ENCODE measurements at places on chromosomes 1 and 21.

DNA sequence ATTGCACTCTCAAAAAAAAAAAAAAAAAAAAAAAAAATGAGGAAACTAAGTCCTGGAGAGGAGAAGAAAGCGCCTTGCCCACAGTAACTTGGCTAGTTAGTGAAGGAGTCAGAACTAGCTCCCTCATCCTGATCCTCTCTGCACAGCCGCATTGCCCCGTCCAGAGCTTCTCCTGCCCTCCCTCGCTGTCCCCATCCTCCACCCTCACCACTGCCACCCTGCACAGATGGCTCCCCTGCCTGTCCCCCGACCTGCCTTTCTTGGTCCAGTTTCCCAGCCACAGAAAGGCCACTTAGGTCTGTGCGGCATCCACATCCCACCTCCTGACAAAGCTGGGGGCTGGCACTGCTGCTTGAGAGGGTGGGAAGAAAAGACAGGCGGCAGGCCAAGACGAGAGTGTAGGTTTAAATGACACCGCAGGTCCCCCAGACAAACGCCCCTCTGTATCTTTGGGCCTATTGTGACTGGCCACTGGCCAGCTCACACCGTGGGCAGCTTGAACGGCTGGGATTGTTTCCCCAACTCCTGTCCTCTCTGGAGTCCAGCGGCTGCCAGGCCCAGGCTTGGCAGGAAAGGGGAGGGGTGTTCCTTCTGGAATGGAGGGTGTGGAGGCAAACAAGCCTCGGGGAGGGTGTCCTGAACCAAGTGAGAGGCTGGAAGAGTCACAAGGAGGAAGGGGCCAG is 20.2 kb downstream of the NCMAP start:
- no peak for DNase-seq

DNA sequence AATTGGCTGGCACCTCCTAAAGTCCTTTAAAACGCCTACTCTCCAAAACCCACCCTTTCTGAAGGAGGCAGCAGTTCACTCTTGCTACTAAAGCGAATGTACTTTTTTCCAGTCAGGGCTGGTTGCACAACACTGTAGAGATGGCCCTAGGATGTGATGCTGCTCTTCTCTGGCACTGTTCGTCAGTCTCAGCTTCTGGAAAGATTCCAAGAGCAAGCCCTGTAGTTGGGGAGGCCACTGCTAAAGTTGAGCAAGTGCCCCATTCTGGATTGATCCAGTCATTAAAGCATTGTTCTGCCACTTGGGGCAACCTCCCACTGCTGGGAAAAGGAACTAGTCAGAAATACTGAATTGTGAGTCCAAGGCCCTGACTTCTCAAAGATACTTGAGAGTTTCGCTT is 28.5 kb upstream of the KCNQ4 start:
- no peak for DNase-seq

- DNase-seq: peak; percentile 97
These were observed 120.7 kb downstream of the LMX1A start for GRCh38 chr1:165235777-165236291.

DNA sequence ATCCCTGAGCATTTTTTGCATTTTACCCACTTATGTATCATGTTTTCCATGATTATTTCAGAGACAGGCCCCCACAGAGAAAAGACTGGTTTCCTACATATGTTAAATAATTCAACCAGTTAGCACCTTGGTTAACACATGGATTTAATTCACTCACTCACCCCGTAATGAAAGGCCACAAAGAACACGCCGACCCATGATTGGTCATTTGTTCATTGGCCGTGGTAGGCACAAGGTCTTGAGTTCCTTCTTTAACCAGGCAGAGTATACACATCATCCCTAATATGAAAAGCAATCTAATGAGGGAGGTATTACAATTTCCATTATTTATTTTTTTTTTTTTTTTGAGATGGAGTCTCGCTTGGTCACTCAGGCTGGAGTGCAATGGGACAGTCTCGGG is 50.6 kb downstream of the RPS6KA1 start:
- no peak for DNase-seq

GRCh38 chr21:35382696-35383095 is 333.6 kb upstream of the RUNX1 start:
- no peak for DNase-seq

- DNase-seq: no peak
These were observed 31.6 kb downstream of the FAAH start for GRCh38 chr1:46425726-46426125.

DNA sequence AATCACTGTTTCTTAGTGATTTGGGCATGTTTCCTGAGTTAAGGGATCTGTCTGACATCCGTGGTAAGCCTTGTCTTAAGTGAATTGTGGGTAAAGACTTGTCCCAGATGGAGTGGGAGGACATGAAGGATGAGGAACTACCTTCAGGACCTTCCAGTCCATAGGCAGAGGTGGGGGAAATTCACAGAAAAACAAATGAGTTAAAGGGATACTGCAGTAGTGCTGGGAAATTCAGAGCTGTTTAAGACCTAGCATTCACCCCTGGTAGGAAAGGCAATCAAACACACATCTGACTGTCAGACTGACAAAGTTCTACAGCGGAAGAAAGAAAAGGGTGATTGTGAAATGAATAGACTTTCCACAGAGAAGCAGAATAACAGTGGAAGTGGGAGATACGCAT is 3.0 kb downstream of the GNAT2 start:
- no peak for DNase-seq

DNA sequence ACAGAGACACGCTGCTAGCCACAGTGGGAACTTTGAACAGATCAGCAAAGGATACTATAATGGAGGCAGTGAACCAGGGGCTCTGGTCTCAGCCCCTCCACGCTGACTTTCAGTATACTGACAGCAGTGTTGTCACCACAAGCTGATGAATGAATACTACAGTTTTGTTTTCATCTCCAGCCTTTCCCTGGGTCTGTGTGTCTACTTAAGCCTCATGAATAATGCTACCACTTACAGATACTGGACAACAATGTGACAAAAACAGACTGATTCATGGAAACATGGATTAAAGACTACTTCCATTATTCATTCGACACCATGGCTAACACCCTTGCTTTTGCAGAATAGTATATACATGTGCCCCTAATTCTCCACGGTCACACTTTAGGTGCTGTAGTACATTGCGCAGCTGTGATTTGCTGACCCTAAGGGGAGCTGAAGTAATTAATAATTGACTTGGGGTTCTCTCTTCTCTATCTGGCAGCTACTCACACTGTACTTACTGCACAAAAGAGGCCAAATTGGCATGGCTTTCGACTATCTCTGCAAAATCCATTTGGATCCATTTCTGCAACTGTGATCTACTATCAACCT is 203.2 kb upstream of the LYPLAL1 start:
- no peak for DNase-seq

GRCh38 chr21:29827236-29827635 is 112.6 kb downstream of the GRIK1 start:
- no peak for DNase-seq

GRCh38 chr1:107276247-107276646 is 135.4 kb downstream of the NTNG1 start:
- no peak for DNase-seq

DNA sequence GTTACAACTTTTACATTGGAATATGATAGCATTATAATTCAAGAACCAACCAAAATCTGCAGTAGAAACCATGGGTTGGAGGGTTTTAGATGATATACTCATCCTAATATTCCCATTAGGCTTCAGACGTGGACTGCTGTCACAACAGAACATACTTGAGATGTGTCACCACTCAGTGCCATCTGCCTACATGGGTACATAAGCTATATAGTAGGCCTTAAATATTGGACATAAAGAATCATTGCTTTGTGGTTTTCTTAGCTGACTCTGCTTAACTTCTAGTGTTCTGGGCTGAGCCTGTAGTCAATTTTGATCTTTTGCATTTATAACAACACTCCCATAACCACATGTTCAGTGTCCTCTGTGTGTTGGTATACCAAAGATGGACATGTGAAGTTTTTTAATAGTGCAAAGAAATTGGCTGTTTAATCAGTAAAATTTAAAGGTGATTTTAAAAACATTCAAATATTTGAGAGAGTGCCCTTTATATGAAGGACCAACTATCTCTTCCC is 14.2 kb downstream of the RAP1A start:
- DNase-seq: no peak

GRCh38 chr1:108722292-108722691 is 9.6 kb downstream of the FNDC7 start:
- DNase-seq: no peak

DNA sequence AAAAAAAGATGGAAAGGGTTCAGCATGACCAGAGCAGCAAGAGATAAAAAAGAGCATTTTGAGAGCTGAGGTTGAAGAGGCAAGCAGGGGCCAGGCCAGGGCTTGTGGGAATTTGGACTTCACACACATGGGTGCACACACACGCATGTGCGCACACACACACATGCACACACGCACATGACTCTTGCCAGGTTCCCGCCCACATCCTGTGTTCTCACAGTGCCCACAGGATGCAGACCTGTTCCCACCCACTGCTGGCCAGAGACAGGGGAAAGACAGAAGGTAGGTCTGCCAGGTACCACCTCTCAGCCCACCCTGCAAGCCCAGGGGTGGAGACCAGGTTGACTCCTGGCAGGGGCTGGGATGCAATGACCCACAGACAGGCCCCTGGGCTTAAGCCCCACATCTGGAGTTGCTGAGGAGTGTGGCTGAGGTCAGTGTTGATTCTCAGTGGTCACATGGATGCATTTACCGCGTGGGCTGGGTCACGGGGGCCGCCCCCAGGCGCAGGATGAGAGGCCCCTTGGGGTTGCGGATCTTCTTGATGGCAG is 4.4 kb downstream of the COL16A1 start:
- no peak for DNase-seq

GRCh38 chr1:205575294-205575885 is 56.4 kb downstream of the ELK4 start:
- no peak for DNase-seq

DNA sequence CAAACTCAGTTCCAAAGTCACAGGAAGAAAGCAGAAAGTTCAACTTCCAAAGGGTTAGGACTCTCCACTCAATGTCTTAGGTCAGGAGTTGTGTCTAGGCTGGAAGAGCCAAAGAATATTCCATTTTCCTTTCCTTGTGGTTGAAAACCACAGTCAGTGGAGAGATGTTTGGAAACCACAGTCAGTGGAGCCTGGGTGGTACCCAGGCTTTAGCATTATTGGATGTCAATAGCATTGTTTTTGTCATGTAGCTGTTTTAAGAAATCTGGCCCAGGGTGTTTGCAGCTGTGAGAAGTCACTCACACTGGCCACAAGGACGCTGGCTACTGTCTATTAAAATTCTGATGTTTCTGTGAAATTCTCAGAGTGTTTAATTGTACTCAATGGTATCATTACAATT is 11.7 kb downstream of the ATF3 start:
- DNase-seq: no peak

GRCh38 chr1:163561580-163562295 is 240.0 kb downstream of the NUF2 start:
- peak; percentile 87 for DNase-seq

- DNase-seq: no peak
These were observed 20.4 kb upstream of the LBR start for GRCh38 chr1:225448146-225448805.

GRCh38 chr1:217393896-217394295 is 237.0 kb downstream of the GPATCH2 start:
- peak; percentile 25 for DNase-seq

GRCh38 chr1:33300673-33301072 is 20.2 kb downstream of the A3GALT2 start:
- no peak for DNase-seq

DNA sequence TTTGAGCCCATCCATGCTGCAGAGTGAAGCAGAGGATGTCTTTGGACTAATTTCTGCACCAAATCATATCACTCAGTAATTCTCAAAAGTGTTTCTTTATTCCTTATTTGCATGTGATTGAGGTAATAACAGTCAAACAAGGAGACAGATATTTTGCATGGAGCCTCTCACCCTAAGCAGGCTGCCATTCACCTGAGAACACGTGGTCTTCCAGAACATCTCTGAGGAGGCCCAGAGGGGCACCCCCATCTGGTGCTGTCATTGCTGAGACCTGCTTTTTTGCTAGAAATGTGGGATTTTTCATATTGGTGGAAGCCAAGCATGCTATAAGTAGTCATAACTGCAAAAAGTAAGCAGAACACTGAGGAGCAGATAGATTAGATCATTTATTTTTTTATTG is 7.7 kb downstream of the SLC37A1 start:
- DNase-seq: no peak

DNA sequence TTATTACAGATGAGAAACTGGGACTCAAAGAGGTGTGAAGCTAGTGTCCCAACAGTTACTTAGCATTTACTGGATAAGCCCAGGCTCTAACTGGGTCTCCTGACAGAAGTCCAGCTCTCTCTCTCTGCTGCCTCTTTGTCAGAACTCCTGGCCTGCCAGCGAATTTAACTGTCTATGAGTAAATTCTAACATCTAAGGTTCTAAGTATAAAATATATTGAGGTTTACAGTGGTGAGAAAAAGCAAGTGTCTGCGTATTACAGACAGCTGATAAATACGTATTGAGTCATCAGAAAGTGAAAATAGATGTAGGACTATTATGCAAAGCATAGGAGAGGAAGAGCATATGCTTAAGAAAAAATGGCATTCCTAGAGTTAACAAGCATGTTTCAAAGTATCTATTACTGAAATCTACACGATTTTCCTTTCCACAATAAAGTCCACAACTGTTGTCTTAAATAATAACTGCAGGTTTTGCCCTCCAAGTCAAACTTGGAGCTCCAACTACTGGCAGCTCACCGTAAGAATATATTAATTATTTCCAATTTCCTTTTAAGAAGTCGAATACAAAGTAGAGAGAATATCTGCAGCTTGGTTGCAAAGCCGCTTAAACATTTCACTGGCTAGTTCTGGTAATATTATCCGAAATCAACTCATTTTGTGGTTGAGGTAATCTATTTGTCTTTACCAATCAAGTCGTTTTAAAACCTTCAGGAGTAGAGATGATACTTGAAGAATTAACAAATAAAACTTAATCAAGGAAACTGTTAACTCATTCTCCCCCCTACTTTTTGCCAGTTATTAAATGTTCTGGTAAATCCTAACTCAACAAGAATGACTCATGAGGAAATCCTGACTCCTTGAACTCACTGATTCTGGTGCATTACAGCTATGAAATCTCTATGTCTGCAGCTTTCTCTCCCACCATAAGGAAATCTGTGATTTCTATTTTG is 1.4 kb upstream of the RGS2 start:
- peak; percentile 31 for DNase-seq

GRCh38 chr21:42374864-42375499 is 8.6 kb upstream of the TFF1 start:
- DNase-seq: peak; percentile 47

DNA sequence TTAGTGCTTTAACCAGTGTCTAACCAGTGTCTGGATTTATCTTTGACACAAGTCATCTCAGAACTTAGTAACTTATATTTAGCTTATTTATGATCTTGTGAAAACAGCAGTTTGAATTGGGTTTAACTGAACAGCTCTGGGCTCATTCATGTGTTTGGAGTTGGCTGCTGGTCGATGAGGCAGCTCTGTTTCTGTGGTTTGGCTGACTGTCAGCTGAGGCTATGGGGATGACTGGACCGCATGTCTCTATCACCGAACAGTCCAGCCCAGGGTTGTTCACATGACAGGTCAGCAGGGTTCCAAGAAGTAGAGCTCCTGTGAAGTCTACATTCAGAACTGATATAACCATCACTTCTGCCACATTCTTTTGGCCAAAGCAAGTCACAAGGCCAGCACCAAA is 29.1 kb upstream of the C21orf91 start:
- no peak for DNase-seq

All from NCI-H1092 treated with DMSO at 0.1 percent for 48 hours (cell line).